ENCODE measurements at places on chromosomes 5 and 9.

GRCh38 chr5:168601972-168602371 is 22.8 kb upstream of the PANK3 start:
- DNase-seq: no peak

DNA sequence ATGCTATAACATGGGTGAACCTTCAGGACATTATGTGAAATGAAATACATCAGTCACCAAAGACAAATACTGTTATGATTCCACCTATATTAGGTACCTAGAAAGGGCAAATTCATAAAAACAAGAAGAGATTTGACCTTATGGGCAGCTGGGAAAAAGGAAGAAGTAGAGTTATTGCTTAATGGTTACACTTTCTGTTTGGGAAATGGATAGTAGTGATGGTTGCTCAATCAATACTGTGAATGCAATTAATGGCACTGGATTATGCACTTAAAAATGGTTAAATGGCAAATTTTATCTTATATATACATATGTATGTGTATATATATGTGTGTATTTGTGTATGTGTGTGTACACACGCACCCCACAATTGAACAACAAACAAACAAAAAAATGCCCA is 15.2 kb downstream of the FKBP15 start:
- DNase-seq: no peak

DNA sequence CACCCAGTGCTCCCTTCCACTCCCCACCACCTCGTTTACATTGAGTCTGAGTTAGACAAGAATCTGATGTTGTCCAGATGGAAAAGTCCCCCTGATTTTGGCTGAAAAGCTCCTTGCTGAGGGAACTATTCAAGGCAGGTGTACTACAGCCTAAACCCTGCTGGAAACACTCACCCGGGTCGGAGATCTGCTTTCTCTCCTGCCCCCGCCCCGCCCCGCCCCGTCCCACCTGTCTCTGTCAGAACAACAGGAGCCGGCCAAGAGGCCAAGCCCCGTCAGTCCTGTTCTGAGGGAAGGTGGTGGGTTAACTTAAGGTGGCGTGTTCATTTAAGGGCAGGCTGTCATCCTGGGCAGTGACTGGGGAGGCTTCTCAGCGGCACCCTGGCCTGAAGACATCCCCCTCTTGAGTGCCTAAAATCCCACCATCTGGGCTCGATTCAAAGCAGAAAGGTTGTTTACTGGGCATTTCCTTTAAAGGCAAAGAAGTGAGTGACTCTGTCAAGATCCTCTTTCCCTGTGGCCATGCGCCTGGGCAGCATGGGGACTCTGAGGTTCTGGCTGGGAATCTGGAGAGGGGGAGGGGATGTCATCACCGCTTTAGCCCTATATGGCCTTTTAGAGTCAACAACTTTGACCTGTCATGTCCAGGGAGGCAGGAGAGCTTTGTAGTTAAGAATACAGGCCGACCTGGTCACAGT is 71.1 kb upstream of the NEURL1B start:
- peak; percentile 39 for DNase-seq

GRCh38 chr9:100865648-100866047 is 162.9 kb upstream of the PLPPR1 start:
- DNase-seq: no peak

DNA sequence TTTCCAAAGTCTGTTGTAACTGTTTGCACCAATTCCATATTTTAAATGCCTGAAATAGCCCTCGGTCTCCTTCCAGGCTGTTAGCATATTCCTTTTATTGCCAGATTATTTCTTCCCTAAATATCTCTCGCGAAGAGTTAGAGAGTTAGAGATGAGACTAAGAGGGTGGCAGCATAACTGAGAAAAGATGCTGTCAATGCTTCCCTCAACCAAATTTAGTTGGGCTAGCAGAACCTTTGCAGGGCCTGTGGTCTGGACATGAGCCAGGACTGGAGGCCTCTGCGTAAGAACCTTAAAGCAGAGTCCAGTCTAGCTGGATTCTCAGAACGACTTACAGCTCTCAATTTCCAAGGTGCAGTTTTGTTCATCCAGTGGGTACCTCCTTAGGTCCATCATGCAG is 135.9 kb downstream of the GABRB2 start:
- no peak for DNase-seq

GRCh38 chr9:70398145-70398556 is 16.3 kb downstream of the KLF9 start:
- DNase-seq: no peak

GRCh38 chr9:18739641-18740318 is 265.8 kb downstream of the ADAMTSL1 start:
- no peak for DNase-seq

DNA sequence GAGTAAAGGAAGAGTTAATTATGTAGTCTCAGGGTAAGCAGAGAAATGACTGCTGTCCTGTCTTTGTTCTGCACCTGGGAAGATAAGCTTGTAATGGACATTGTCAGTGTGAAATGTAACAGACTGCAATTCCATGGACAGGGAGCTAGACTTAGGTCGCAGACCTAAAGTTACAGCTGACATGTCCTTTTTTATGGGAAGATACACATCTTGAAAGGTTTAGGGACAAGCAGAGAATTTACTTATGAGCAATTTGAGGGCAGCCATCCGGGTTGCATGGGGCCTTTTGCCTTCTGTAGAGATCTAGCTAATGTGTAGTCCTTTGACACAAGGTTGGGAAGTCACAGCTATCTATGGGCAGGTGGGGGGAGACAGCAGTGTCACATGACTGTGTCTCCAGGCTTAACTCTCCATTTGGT is 85.7 kb downstream of the SERINC5 start:
- DNase-seq: no peak

Measured in glutamatergic neuron (in vitro differentiated cells).